ENCODE measurements at places on chromosomes 4 and X.

GRCh38 chr4:10296730-10297129 lies 160.5 kb downstream of the ZNF518B start:
- DNase-seq: peak; percentile 47

DNA sequence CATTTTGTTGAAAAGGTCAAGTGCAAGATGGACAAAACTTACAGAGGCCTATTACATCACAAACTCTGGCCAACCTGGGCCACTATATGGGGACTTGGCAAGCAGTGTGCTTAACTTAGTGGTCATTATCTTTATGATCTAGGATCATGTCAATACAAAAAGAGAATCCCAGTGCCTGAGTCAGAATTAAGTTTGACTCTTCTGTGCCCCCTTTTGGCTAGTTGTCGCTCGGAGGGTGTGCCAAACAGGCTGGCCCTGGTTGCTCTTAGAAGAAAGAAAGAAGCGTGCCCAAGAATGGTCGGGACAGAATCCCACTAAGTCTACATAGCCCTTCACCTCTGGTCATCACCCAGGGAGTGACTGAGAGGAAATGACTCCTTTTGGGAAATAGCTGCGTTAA lies 100.1 kb downstream of the EIF4E start:
- DNase-seq: no peak

DNA sequence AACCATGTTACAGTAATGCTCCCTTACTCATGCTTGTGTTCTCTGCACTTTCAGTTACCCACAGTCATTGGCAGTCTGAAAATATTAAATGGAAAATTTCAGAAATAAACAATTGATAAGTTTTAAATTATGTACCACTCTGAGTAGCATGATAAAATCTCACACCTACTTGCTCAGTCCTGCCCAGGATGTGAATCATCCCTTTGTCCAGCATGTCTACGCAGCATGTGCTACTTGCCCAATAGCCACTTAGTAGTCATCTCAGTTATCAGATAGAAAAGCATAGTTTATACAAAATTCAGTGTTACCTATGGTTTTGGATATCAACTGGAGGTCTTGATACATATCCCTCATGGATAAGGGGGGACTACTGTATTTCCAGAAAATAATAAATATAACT lies 577.1 kb downstream of the GALNTL6 start:
- no peak for DNase-seq

DNA sequence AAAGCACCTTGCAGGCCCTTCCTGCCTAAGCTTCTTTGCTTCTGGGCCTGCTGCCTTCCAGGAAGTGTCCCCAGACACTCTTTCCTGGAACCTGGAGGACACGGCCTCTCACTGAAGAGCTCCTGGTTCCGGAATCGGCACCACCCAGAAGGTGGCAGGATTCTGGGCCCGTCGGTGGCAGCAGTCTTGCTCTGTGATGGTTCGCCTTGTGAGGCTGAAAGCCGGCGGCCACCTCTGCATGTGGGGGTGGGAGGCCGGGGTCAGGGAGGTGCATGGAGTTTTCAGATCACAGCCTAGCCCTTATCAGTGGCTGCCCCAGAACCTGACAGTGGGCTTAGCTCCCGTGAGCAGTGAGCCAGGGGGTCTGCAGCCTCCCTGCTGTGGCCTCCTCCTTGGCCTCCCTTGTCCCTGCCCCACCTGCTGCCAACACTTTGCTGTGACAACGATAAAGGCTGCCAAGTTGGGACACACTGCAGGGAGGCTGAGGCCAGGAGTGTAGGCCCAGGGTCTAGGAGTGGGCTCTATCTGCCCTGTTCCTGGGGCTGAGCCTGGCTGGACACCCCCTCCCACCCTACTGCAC lies 30.8 kb upstream of the GPR78 start:
- no peak for DNase-seq

DNA sequence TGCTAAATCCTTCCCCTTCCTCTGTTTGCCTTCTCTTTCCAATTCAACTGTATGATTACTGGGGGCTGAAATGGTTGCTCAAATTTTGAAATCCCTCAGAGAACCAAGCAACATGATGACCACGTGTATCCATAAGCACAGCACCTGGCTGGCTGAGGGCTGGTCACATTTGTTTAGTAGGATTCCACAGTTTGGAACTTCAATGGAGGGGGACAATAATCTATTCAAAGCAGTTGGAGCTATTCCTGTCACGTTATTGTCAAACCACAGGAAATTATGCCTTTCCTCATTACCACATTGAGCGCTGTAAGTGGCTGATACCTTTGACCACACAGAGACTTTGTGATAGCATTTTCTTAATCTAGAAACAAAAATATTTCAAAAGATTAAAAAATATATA lies 7.0 kb downstream of the TMSB4X start:
- DNase-seq: no peak

DNA sequence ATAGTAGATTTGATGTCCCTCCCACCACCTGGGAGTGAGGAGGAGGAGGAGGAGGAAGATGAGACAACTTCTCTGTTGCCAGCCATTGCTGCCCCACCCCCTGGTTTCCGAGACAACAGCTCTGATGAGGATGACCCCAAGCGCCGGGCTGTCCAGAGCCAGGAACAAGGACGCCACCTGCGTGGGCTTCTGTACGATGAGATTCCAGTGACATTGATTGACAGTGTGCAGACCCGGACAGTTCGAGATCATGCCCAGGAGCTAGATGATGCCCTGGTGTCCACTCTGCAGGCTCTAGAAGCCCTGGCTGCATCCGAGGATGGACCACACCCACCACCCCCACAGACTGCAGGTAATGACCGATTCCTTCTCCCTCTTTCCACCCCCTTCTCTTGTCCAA lies 30.5 kb upstream of the PRPS1 start:
- DNase-seq: no peak

GRCh38 chr4:172974586-172974985 lies 194.0 kb upstream of the GALNT7 start:
- DNase-seq: no peak

- DNase-seq: no peak
These were observed 239.2 kb downstream of the DKK2 start for GRCh38 chr4:106796876-106797275.

DNA sequence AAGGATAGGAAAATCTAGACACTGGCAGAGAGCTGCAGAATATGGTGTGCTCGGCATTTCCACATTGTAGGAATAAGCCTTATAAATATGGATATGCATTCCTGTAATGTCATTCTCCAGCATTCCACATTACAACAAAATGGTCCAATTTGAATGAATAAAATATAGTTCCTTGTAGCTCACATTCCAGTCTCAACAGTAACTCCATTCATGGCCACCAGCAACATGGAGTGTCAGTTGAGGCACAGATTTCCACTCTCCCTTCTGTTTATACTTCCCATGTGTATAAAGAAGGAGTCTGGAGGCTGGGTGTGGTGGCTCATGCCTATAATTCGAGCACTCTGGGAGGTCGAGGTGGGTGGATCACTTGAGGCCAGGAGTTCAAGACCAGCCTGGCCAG lies 84.5 kb downstream of the AASDH start:
- peak; percentile 61 for DNase-seq

All from COLO829 (cell line).